GM23338 (cell line): ENCODE measurements at places on chromosomes 16 and 17. TPM values are rescaled to one million over a fixed set of nuclear protein-coding genes. Genes with fewer than 3 reads are reported as not detected.

DNA sequence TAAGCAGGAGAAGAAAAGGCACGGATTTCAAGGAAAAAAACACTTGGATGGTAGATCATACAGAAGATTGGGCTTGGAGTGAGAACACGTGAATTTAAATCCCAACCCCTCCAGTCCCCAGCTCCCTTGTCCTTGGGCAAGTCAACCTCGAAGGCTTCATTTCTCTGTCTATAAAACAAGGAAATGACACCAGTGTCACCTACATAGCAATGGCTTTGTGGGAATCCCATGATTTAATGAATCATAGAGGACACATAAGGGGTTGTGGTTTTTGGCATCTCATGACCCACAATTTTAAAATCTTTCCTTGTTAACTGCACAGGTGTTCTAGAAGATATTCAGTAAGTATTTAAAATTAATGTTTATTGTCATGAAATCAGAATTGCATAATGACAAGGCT, 8.2 kb upstream of the CCL2 start:
- no peak for DNase-seq

- no peak for DNase-seq
Measured at GRCh38 chr16:61215605-61216004, 820.6 kb downstream of the CDH8 start.

Gene PLK1
- total RNA-seq: 141 TPM in 2 replicates

DNA sequence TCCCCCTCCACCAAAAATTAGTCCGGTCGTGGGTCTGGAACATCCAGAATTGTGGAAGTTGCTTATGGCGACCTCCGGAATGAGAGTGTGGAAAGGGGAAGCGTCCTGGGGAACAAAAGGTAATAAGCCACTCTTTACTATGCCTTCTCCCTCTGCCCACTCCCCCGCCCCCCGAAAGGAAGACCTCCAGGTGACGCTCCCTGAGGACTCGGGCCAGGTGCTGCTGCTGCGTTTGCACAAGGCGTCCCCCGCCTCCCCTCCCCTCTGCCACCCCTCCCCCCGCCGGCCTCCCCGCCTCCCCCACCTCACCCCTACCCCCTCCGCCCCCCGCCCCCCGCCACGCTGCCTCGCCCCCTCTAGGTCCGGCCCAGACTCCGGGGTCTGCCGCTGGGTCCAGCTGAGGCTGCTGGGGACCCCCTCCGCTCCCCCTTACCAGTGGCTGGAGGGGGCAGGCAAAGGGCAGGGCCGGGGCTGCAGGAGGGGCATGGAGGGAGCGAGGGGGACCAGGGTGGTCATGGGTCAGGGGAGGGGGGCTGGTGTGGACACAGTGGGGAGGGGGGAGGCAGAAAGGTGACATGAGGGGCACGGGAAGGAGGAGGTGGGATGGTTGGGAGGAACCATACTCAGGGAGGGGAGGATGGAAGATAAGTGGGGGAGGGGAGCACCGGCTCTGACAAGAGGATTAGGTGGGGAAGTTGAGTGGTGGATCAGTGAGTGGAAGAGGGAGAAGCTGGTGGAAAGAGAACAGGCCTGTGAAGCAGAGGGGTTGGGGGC, 23.6 kb downstream of the ALOX12B start:
- DNase-seq: peak; percentile 59

- DNase-seq: peak; percentile 39
Measured at GRCh38 chr16:3578610-3579551, 1.7 kb upstream of the NLRC3 start.

DNA sequence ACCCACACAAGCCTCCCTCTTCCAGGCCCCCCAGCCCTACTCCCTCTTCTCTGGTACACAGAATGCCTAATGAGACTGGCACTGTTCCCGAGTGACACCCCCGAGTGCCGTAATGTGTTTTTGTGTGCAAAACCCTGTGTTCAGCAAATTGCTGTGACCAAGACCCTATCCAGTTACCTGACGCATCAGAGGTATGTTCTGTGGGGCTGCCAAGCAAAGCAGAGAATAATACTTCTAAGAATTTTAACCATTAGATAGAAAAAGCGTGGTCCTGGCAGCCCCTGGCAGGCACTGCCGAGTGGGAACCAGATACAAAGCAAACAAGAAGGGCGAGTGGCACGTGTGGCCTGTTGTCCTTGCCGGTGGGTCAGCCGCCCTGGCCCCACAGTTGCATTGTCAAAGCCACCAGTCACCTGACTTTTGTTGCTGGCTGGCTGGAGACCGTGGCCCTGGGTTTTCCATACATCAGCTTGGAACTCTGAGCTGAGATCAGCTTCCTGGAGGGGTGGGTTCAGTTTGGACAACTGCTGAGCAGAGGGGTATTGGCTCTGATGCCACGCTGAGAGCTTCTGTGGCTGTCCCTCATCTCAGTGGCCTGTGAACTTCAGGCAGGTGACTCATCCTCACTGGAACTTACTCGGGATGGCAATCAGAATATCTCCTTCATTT, 69.1 kb upstream of the BRD7 start:
- DNase-seq: no peak

DNA sequence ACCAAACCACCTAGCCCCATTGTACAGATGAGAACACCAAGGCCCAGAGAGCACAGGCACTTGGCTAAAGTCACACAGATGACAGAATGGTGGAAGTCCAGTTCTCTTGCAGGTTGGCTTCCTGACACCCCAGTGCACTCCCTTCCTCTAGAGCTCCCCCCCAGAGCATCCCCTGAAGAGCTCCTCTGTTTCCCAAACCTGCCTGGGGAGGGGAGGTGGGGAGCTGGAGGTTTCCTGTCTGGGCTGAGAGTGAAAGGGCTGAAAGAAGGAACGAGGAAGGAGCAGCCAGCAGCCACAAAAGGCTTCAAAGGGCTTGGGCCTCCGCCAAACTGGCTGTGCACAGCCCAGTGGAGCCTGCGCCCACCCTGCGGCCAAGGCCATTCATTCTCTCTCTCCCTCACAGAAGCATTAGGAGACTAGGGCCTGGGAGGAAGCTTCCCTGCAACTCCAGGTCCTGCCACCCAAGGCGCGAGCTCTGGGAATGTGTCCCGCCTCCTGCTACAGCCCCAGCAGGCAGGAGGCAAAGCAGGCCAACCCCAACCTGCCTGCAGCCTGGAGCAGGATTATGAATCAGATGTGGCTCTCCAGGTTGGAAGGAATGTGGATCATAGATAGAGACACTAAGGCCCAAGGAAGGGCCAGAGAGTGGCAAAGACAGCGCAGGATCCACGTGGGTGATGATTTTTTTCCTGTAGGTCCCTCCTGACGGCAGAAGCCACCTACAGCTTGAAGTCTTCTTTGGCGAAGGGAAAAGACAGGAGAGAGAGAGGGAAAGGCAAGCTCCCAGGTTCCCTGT, 913 bp downstream of the SLC13A5 start:
- peak; percentile 78 for DNase-seq

Gene KRT24
- not detected in 2 replicates for total RNA-seq

Gene PDE6G
- total RNA-seq: 4.0 and 5.5 TPM in 2 replicates

- DNase-seq: no peak
Measured at GRCh38 chr17:28737316-28737715, 6.5 kb upstream of the TRAF4 start.

Gene ZNF469
- total RNA-seq: 1.4 and 1.9 TPM in 2 replicates

Gene CD300A
- total RNA-seq: 0.45 and 0.70 TPM in 2 replicates

Gene CDRT15L2
- total RNA-seq: not detected in 2 replicates

DNA sequence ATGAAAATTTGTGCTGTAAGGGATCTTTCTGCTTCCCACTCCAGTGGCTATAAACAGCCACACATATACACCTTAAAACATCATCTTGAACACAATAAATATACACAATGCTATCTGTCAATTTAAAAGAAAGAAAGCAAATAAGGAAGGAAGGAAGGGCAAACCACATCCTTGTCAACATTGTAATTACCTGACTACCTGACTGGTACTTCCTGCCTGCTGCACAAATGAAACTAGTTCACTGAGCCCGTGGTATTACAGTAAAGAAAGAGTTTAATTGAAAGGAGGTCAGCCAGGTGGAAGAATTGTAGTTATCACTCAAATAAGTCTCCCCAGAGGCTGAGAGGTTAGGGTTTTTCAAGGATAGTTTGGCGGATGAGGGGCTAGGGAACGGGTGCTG, 344.4 kb upstream of the ASIC2 start:
- no peak for DNase-seq

Gene TP53TG3C
- not detected in 2 replicates for total RNA-seq

GRCh38 chr16:57611181-57611580, 17.2 kb upstream of the ADGRG1 start:
- no peak for DNase-seq

- DNase-seq: no peak
Measured at GRCh38 chr16:14483819-14484385, 146.2 kb downstream of the PARN start.

DNA sequence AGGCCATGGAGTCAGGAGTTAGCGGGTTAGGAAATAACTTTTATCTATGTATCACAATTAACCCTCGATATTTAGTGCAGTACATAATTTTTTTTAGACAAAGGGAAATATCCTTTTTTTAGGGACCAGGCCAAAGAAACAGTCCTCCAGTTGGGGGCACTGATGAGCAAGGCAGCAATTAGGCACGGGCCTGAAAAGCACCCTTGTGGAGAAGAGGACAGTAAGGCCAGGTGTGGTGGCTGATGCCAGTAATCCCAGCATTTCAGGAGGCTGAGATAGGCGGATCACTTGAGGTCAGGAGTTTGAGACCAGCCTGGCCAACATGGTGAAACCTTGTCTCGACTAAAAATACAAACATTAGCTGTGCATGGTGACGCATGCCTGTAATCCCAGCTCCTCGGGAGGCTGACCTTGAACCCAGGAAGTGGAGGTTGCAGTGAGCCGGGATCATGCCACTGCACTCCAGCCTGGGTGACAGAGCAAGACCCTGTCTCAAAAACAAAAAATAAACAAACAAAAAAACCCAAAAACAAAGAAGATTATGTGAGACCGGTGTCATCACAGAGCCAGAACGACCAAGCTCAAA, 158.3 kb upstream of the NOL11 start:
- peak; percentile 57 for DNase-seq

DNA sequence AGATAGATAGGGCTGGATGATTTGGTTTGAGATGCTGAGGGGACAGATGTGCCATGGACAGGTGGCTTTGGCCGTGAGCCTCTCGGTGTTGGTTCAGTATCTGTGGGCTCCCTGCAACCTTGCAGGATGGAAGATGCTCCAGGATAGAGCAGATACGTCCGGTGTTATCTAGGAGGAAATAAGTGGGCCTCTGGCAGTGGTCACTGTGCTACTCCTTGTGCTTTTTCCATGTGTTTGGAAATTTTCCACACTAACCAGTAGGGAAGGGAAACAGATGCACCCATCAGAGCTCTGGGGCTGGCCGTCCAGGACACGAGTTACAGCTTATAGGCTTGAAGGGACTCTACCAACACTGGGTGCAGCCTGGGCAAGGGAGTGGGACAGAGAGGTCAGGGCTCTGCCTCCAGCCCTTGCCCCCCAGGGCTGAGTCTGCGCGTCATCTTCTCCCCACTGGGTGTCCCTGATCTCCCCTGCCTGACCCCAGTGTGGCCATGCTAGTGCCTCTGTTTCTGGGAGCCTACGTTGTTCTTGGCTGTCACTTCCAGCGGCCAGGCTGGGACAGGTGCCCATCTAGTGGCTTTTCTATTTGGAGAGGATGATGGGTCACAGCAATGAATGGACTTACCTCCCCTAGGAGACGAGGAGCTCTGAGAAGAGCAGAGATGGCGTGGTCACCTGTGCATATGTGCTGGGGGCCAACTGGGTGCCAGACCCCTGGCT, 166.9 kb downstream of the SEC14L1 start:
- no peak for DNase-seq

DNA sequence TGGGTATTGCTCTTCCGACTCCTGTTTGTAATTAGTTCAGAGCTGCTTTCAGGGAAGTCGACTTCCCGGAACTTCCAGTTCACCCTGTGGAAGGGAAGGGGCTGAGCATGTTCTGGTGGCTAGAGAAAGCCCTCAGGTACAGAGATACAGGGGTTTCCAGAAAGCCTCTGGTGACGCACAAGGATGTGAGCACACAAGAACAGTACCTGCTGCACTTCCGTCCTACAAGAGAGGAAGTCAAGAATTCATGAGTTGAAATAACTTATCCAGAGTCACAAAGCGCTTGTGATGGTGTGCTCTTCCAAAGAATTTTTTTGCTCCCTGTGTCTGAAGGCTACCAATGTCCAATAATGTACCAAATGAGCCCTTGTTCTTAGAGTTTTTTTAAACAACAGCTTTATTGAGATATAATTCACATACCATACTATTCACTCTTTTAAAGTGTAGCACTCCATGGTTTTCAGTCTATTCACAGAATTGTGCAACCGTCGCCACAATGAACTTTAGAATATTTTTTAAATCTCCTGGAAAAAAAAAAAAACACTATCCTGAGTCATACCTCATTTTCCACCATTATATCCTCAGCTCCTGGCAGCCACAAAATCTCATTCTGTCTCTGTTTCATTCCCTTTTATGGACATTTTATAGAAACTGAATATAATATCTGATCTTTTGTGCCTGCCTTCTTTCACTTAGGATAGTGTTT, 327.6 kb downstream of the CDH13 start:
- no peak for DNase-seq

DNA sequence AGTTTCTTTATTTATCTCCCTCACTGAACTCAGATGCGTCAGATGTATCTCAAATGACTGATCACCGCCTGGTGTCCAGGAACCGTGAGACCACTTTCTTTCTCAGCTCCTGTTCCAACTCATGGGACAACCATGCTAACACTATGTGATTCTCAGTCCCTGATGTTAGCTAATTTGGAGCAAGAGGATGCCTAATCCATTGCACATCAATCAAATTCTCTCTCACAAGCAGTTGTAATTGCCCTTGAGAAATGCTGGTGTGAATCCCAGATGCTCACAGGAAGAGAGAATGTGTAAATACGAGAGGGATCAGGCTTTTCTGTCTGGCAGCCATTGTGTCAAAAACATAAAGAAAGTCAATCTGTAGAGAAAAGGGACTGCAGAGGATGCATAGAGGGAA, 134.9 kb downstream of the WSCD1 start:
- no peak for DNase-seq

GRCh38 chr17:80513892-80514291, 30.7 kb upstream of the RPTOR start:
- no peak for DNase-seq

GRCh38 chr17:77140878-77141767, at the start of gene SEC14L1:
Gene SEC14L1, plus strand, starts transcription at chr17:77140969. Its CDS starts 2,628 bp downstream, at chr17:77143597.
- peak; percentile 78 for DNase-seq

Gene TK1
- 83.7 and 84.4 TPM in 2 replicates for total RNA-seq

GRCh38 chr16:80742331-80742730, 62.1 kb downstream of the CDYL2 start:
- DNase-seq: no peak

DNA sequence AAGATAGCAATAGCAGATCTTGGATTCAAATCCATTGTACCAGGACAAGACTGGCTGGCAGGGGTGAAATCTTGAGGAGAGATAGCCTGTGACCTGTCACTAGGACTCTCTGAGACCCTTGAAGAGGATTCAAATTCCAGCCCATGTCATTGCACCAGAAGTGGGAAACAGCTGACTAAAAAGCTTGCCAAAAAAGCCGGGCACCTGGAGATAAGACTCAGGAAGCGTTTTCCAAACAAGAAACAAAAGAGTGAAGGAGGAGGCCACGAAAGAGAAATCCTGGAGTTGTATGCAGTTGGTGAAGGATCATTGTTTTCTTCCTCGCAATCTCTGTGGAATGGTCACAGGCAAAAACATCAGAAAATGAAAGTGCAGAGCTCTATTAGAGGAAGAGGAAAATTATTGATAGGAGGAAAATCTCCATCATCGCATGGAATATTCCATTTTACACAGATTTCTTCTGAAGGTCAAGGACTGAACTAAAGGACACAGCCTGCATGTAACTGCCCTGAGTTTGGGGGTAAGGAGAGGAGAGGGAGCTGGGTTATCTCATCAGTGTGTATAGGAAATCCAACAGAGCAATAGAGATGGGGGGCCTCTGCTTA, 9.0 kb upstream of the WSB1 start:
- DNase-seq: no peak

Gene HS3ST3A1
- 17.6 and 24.1 TPM in 2 replicates for total RNA-seq
